Stimulated activated CD8-positive, alpha-beta memory T cell treated with anti-CD3 and anti-CD28 coated beads, Interleukin-2, amount 100 ng/mL, for 1 hour (primary cell): ENCODE measurements at places on chromosomes 5 and 9.
A peak's percentile ranks its signal among the peaks of the same experiment; 100 is the strongest.

DNA sequence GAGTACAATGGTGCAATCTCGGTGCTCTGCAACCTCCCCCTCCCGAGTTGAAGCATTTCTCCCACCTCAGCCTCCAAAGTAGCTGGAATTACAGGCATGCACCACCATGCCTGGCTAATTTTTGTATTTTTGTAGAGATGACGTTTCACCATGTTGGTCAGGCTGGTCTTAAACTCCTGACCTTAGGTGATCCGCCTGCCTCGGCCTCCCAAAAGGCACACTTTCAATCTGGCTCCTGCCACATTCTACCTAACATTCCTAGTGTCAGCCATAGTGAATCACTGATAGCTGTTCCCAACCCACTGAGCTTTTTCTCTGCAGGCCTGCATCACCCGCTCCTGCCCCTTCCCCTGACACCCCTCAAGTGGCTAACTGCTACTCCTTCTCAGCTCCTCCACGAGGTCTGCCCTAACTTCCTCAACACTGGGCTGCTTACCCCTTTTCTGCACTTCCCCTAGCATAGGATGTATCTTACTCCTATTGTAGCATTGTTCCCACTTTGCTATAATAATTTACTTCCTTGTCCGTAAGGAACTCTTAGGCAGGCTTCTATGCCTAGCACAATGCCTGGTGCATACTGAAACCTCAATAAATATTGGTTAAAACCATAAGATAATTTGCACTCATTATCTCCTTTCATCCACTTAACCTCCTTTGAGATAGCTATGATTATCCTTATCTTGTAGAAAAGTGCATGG, 42.0 kb upstream of the LIFR start:
- no peak for DNase-seq

DNA sequence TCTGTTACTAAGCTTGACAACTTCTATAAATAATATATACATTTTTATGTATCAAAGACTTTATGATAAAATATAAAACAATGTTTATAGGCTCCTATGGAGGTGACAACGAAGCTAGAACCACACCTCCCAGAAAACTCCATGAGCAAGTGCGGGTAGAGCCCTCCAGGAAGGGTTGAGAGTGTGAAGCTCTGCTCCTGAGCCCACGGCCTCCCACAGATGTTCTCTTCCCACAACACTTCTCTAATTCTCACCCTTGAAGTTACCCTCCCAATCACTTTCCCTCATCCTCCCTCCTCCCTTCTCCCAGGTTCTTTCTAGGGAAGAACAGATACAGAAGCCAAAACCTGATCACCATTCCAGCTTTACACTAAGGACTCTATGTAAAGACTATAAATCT, 427.6 kb downstream of the SPOCK1 start:
- DNase-seq: no peak

DNA sequence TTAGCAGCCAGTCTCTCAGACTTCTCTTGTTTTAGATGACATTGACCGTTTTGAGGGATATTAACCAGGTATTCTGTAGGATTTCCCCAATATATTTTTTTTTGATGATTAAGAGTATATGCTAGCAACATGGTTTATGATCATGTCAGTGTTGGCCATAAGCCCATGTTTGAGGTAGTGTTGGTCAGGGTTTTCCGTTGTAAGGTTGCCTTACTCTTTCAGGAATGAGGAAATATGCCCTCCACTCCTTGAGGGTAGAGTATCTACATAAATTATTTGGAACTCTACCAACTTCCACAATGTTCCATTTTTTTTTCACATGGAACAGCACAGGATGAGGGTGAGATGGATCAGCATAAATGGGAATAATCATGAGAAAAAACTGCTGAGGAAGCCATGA, 188.4 kb upstream of the PRDM9 start:
- DNase-seq: no peak

GRCh38 chr9:127444283-127444920, 6.8 kb downstream of the RPL12 start:
- DNase-seq: no peak

- peak; percentile 16 for DNase-seq
These were observed 33.6 kb downstream of the PRRT1B start for GRCh38 chr9:131578731-131579504.

DNA sequence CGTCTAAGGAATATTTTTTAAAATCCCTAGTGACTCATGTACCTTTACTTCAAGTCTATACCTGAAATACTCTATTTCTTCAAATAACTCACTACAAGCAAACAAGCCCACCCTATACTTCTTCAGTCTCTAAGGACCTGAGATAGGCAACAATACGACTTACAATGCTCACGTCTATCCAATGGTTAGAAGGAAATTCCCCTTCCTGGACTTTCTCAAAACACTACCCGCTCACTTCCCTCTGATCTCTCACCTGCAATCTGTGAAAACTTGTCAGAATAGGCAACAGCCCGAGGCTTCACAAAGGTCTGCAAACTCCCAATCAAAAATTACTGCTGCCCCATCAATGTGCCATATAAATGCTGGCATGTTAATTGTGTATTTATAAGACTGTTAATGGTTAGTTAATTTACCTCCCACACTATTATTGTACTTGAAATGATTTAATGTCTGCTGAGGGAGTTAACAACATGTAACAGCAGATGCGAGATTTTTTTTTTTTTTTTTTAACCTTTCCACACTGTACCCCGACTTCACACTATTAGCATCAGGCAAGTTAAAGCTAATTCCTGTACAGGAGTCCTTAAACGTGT, 27.3 kb downstream of the MAPKAP1 start:
- no peak for DNase-seq

GRCh38 chr9:127970401-127971313, 10.1 kb downstream of the EEIG1 start:
- DNase-seq: no peak

DNA sequence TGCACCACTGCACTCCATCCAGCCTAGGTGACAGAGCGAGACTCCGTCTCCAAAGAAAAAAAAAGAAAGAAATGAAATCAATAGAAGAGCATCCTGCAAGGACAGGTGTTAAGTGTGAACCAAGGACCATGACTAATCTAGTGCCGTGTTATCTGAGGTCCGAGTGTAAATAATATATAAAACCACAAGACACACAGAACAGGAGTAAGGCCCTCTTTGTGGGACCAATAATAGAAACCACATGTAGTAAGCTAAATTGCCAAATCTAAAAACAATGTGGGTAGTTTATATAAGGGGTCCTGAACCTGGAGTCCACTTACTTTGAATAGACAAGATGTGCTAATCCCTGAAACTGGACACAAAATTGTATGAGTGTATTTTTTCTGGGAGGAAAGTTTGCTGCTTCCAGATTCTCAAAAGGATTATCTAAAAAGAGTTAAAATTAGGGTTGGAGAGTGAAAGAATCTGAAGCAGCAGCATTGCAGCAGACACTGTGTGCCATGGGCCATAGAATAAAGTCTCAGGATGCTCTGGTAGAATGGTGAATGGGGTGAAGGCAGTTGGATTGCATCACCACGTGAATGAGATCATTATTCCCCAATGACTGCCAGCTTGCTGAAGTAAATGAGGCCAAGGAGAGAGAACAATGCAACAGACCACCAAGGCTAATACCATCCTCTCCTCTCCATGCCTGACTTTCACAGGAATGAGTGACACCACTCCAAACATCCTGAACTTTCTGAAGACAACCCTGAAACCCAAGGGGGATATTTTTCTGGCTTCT, 222.7 kb downstream of the DCP2 start:
- no peak for DNase-seq

GRCh38 chr5:13664377-13664776, 280.1 kb downstream of the DNAH5 start:
- DNase-seq: no peak

- DNase-seq: no peak
These were observed 461.3 kb upstream of the RORB start for GRCh38 chr9:74035786-74036185.

GRCh38 chr5:79697222-79698170, 7.9 kb downstream of the CMYA5 start:
- DNase-seq: no peak

DNA sequence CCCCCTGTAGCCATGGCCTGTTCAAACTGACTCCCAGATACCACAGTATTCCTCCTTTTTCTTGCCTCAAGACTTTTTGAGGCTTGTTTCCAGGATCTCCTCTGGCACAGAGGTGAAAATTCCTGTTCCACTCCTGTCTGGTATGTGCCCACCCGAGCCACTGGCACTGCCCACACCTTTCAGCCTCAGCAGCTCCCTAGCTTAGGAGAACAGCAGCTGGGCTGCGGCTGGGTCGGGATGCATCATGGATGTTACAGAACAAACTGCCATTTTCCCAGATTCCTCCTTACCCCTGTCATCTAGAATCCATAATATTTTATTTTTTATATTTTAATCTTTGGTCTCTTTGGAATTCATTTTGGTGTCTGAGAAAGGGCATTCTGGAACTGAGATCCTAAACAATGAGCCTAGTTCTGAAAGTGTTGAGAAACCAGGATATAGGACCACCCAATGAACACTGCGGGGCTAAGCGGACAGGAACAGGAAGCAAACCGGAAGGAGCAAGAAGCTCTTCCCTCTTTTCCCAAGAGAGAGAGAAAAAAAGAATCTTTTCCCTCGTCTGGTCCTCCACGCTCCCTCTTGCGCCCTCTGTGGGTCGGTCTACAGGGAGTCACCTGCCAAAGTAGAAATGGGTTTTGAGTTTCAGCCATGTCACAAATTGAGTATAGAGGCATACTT, 12.5 kb downstream of the OR2S2 start:
- peak; percentile 48 for DNase-seq

DNA sequence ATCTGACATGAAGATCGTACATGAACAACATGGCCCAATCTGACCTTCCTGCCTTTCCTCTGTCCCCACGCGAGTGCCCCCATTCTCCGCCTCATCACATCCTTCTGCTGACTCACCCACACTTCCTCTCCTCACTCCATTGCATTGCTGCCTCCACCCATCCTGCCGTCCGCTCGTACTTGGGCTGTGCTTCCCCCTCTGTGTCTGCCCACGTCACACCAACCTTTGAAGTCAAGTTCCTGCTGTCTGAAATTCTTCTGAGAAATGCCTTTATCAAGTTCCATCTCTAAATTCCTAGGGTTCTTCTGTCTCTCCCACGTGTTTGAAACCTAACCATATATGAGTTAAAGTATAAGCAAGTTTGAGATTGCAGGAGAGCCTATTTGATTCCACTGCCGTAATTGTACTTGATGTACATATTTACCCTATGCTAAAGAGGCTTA, 18.0 kb upstream of the STARD4 start:
- DNase-seq: peak; percentile 57

GRCh38 chr5:111144352-111144930, 52.3 kb downstream of the WDR36 start:
- DNase-seq: no peak

DNA sequence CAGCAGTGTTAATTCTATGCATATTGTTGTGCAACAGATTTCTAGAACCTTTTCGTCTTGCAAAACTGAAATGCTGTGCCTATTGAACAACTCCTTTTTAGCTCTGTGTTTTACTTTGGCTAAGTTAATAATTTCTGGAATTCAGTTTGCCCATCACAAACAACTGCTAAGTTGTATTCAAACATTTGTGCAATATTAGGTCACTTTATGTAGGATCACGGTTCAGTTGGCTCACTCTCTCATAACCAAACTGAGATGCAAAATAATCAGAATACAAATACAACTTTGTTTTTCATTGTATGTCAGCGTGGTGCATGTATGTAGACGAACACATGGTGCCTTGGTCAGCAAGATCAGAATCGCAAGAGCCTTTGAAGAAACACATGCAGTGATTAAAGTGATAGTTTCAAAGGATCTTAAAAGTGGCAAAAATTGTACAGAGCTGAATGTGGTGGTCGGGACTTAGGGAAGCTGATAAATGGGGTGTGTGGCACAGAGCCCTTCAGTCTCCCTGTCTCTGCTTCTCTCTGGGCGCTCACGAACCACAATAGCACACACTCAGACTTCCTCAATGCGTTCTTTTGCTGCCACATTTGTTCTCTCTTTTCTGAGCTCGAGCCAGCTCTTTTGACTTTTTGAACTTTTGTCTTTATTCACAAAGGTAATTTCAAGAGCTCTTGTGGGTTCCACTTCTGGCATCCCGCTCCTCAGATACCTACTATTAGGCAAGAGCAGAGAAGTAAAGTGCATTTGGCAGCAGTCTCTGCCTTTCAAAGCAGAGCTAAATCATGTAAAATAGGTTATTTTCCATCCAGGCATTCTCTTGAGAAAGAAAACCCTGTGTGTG, 112.4 kb upstream of the CTSL start:
- DNase-seq: no peak

GRCh38 chr5:84729326-84729725, 344.6 kb upstream of the EDIL3 start:
- no peak for DNase-seq

DNA sequence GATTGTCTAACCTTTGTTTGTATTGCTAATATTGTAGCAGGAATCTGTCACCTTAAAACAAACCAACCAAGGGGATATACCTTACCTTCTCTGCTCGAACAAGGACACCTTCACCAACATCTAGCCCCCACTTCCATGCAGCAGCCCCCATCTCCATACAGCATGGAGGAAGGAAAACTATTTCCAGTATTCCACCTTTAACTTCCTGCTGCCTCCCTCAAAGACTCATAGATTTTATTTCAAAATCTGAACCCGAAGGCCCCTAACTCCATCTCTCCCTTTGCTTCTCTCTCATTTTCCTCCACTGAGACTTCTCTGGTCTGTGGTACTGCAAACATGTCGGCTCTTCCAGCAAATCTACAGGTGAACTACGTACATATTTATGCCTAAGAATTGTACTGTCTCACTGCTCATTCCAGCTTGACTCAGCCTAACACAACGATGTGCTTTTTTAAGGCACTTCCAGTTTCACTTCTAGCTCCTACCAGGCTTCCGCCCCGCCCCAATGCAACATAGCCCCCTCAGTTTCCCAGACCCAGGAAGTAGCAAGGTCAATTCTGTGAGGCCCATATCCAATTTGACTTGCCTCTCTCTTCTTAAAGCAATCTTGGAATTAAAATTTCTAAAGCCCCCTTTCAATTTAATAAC, 70.7 kb upstream of the RNF38 start:
- peak; percentile 33 for DNase-seq

DNA sequence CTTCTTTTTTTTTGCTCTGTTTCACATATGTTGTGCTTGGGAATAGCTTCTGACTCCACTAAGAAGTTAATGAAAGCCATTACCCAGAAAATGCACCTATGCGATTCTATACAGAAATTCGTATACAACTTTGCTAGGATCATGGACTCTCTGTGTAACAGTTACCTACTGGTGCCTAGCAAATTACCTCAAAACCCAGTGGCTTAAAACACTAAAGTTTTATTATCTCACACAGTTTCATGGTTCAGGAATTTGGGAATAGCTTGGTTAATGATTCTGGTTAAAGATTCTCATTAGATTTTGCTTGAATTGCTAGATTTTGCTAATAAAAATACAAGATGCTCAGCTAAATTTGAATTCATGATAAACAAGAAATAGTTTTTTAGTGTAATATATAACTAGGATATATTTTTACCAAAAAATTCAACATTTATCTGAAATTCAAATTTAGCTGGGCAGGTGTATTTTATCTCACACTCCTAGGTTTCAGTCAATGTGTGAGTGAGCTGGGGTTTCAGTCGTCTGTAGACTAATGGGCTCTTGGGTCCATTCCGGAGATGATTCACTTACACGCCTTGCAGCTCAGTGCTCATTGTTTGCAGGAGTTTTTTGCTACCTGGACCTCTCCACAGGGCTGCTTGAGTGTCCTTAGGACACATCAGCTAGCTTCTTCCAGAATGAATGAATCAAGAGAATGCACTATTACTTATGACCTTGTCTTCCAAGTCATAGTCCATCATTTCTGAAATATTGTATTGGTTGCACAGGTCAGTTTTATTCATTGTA, 75.1 kb downstream of the MROH2B start:
- no peak for DNase-seq
